ELR (cell line): ENCODE measurements at places on chromosomes 3 and 15.

- no peak for DNase-seq
These were observed 431.9 kb downstream of the MFSD1 start for GRCh38 chr3:159233734-159234133.

DNA sequence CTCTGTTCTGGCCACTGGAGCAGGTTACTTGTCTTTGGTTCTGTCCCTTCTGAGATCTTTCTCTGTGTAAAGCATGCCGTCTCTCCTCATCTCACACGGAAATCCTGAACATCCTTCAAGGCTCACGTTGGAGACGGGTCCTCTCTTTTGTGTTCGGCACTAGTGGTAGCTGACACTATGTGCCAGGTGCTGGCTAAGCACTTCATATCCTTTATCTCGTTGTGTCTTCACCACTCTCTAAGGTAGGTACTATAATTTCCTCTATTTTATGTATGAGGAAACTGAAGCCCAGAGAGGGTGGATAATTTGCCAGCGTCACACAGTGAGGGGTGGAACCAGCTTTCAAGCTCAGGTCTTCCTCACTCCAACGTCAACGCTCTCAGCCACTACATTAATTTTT, 1.2 kb downstream of the IFT122 start:
- peak; percentile 37 for DNase-seq

DNA sequence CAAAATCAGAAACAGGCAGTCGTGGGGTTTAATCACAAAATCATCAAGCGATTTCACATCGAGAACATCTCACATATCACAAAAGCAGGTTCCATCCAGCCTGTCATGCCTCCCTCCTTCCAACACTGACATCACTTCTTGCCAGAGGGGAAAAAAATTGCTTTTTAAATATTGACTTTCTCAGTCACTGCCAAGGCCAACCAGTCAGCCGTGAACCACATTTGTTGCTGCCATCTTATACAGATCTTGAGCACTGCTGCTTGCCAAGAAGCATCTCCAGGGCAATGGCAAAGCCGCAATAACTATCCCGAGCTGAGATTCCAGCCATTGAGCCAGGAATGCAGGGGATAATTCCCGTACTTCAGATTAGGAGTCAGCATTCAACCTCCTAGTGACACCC, 174.6 kb downstream of the ANXA2 start:
- no peak for DNase-seq

GRCh38 chr15:88250826-88251225, 5.7 kb downstream of the NTRK3 start:
- no peak for DNase-seq

- peak; percentile 69 for DNase-seq
These were observed 113.3 kb downstream of the SMAD6 start for GRCh38 chr15:66815318-66815717.

GRCh38 chr3:169575381-169575780, 88.1 kb downstream of the MECOM start:
- DNase-seq: peak; percentile 54

GRCh38 chr3:64488939-64489338, 198.9 kb downstream of the ADAMTS9 start:
- no peak for DNase-seq

DNA sequence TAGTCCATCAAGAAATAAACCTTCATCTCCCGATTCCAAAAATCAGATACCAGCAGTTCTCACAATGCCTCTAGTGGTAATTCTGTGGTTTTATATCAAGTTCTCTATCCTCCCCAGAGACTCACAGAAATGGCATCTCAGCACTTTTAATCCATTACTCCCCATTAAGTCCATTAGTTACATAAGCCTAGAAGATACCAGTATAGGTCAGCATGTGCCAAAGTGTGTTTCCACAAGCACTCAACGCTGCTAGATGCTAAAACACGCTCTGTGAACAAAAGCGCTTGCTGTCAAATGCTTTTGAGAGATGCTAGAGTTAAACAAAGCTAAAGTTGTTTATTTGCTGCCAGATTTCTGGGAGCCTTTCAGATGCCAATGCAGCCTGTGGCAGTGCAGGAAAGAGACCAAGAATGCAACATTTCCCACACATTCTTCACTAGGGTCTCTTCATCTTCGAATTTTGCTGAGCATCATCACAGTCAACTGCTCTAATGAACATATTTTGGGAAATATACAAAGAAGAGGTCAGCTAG, 918.8 kb upstream of the CFAP20DC start:
- no peak for DNase-seq

DNA sequence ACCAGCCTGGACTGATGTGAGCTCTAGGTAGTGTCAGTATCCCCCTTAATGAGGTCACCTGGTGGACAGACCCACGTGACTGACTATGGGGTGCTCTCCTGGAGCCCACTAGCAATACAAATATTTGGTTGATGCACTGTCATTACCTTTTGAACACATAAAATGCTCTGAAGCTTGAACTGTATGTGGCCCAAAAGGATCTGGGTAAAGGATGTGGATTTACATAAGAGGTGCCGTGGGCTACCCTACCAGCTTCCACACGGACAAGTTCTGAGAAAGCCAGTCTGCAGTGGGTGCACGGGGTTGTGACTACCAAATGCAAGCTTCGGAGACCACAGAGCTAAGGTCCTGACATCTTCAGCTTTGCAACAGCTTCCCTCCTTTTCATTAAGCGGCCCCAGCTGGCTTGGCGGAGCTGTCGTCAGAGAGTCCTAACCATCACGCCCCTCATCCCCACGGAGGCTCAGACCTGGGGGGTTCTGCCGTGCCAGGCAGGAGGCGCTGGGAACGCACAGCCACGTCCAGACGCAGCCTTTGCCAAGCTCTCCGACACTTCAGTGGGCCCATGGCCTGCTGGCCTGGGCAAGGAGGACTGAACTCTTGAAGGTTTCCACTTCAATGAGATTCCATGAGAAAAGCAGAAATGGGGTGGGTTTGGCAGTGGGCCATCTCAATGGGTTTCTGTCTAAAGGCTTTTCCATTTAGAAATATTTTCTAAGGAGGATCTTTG, 228.3 kb downstream of the ADAMTS17 start:
- DNase-seq: no peak

- peak; percentile 56 for DNase-seq
These were observed 858 bp upstream of the SACM1L start for GRCh38 chr3:45688194-45688881.

- peak; percentile 15 for DNase-seq
These were observed 19.4 kb downstream of the GXYLT2 start for GRCh38 chr3:72907131-72907711.

- peak; percentile 66 for DNase-seq
These were observed 53.5 kb downstream of the AMOTL2 start for GRCh38 chr3:134320749-134321148.

DNA sequence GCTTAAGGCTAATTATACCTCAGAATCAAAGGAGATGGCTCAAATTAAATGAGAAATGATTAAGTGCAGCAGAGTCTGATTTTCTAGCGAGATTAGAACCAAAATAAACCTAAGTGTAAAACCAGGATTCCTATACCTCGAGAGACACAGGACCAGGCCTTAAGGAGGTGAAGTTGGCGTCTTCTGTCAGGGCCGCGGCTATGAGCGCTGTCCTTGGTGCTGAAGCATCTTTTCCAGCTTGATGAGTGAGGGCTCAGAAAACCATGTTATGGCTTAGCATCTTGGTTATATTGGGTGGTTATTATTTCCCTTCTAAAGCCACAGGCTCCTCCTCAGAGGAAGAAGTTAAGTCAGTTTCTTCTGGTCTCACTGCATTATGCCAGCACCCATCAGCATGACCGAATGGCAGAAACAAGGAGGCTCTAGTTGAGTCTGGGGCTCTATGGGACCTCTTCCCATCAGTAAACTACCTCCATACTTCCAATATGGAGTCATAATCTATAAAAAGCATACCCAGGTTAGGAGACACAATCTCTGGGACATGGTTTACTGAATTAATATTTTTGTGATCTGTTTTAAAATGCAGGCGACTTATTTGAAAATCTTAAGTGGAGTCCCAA, 120.1 kb upstream of the NMNAT3 start:
- DNase-seq: peak; percentile 18

DNA sequence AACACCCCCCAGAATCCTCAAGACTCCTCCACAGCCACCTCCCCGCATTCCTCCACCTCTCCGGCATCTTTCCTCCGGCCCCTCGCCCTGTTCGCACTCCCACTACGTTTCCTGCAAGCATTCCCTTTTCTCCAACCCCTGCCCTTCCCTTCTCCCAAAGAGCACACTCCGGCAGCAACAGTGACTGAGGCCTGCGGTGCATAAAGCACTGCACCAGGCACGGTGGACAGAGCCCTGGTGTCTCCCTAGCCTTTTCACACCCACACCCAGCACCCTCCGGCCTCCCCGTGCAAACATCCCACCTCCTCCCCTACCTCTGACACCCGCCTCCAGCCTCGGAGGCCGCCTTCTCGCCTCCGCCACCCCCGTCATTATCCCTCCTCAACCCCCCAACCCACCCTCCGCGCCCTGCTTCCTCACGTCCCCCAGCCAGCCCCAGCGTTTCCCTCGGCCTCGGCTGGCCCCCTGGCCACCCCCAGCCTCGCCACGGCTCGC, 577 bp downstream of the ZNF148 start:
- DNase-seq: peak; percentile 61

- no peak for DNase-seq
These were observed 46.6 kb upstream of the ARPP21 start for GRCh38 chr3:35592589-35593295.

GRCh38 chr15:45499426-45499825, 23.1 kb downstream of the SLC30A4 start:
- peak; percentile 26 for DNase-seq

DNA sequence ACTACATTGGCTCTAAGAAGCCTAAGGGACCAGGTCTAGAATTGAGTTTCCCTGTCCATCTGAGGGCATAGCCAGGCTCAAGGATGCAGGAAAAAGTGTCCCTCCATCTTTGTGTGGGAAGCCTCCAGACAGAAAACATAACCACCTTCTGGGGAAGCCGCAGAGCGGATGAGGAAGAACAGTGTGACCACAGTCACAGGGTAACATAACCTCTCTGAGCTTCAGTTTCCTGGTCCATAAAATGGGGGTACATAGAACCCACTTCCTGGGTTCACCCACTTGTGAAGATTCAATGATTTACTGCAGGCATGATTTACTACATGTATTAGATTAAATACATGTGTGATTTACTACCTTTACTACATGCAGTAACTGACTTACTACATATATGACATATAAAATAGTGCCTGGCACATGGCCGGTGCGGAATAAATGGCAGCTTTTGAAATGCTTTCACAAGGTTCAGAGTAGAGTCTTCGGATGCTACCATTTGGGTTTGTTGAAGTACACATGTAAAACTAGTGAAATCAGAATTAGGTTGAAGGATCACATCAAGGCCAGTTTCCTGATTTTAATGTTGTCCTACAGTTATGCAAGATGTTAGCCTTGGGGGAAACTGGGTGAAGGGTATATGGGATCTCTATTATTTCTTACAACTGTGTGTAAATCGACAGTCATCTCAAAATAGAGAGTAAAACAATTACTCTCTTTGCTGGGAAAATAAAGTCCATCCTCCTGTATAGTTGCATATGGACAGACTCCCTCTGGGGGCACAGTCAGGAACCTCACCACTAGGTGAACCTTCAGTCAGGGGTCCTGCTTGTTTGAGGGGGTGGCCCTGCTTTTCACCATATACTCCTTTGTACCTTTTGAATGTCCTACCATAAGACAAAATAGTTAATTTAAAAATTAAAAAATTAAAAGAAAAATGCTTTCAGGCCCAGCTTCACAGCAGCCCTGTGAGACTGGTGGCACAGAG, 86.0 kb downstream of the SEMA5B start:
- peak; percentile 36 for DNase-seq

- DNase-seq: no peak
These were observed 45.4 kb downstream of the TM4SF4 start for GRCh38 chr3:149519912-149520311.

DNA sequence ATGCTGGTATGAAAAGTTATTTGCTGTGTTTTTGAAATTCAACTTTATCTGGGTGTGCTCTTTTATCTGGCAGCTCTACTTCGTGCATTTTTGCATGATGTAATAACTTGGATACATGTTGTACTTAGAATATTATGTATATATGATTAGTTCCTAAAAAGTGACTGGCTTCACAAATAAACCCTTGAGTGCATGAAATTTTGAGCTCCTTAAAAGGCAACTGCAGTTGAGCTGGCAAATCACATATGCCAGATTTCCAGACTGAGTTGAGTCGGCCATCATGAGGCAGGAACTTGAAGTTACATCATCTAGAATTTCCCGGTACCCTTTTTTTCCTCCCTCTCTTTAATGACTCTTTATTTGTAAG, 162.5 kb downstream of the FNDC3B start:
- DNase-seq: peak; percentile 40

GRCh38 chr3:172749230-172749965, 1.1 kb upstream of the ECT2 start:
- peak; percentile 97 for DNase-seq

- no peak for DNase-seq
These were observed 380.9 kb downstream of the EDEM1 start for GRCh38 chr3:5568451-5568850.

GRCh38 chr15:31367021-31367729, 40.5 kb downstream of the KLF13 start:
- DNase-seq: no peak

DNA sequence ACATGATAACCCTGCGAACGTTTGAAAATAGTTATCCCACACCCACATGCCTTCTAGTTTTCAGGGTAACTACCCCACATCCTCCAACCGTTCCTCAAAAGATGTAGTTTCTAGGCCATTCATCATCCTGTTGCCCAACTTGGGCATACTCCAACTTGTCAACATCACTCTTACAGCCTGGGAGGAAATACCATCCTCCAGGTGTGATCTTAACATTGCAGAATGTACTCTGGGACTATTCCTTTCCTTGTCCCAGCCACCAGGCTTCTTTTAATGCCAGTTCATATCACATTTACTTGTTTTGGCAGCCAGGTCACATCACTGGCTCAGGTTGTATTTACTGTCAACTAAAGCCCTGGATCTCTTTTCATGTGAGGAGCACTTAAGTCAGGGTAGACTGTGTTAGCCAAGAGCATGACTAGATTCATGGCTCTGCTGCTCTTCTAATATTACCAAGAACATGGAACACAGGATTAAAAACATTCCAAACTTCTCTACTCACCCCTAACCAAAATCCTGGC, 4.0 kb upstream of the DENND6A start:
- no peak for DNase-seq

DNA sequence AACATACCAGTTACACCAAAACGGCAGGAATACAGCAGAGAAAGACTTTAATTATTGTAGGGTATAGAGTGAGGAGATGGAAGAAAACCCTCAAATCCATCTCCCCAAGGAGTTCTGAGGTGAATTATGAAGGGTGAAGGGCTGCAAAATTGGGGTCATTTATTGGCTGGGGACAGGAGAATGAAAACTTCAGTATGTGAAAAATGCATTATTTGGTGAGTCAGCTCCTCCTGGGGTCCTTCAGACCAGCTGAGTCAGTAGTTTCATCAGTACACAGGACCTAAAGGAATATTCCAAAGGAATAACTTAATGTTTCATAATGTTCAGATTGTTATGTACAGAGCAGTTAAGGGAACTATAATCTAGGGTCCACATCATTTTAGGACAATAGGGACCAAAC, 566.0 kb downstream of the GBE1 start:
- DNase-seq: peak; percentile 48

- DNase-seq: peak; percentile 13
These were observed 25.0 kb downstream of the CEP70 start for GRCh38 chr3:138569090-138569489.

- no peak for DNase-seq
These were observed 3.1 kb downstream of the PARP3 start for GRCh38 chr3:51945031-51945840.

GRCh38 chr3:72580246-72580756, 267.9 kb downstream of the SHQ1 start:
- no peak for DNase-seq
